H7 (cell line): ENCODE measurements at places on chromosomes 5 and 9.

DNA sequence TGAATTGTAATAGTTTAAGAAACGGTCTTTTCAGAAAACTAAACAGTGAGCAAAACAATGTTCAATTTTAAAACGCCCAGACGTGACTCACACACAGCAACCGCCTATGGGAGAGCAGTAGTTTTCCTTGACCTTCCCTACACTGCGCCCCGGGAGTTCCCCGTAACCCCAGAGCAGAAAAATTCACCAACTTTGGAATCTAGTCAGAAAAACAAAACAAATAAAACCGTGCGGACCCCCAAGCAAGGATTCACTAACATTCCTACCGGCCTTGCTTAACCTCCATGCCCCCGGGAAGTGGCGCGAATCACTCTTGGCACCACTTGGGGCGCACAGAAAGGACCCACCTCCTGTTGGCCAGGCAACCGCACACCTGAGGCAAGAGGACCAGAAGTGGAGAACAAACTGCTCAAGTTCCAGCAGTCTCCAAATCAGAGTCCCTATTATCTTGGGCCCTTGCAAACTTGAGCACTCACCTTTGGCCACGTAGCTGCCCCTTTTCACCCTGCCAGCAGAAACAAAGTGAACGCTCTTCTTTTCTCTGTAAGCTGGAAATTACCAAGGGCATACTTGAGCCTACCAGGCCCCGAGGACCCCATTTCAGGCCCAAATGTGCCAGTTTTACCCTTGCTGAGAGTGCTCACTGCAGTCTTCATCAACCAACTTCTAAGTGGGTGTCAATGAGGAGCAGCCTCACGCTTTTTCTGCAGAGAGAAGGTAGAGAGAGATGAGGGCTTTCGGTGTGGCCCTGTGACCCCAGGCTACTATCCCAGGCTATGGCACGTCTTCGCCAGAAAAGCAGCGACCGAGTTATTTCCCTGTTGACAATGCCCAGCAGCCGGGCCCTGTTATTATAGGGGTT, 189.7 kb downstream of the MEF2C start:
- peak; percentile 69 for DNase-seq

DNA sequence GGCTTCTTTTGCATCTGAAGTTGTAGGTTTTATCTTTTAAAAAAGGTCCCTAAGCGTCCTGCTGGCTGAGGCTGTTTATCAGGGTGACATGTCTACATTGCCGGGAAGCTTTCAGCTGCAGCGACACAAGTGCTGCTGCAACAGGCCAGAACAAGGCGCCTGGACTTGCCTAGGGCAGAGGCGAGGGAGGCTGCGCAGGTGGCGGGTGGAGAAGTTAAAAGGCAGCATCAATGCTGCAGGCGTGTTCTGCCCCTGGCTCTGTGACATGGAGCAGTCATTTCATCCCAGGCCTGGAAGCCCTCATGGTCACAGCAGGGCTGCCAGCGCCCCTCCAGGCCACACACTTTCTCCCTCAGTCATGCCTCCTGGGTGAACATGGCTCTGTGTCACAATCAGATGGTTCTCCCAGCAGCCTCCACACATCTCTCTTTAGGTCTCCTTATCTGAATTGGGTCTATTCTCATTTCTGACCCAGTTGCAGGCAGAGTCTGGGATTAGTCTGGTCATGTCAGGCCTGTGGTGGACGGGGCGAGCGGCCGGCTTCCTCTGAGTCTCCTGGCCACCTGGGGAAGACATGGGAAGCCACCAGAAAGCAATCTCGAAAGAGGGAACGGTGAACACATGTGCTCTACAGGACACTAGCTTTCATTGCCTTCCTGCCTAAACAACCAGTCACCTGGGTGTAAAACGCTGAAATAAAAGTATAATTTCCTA, 41.3 kb downstream of the IRX2 start:
- DNase-seq, result no peak

GRCh38 chr9:93826905-93827544, 128.1 kb downstream of the BARX1 start:
- peak; percentile 78 for DNase-seq

DNA sequence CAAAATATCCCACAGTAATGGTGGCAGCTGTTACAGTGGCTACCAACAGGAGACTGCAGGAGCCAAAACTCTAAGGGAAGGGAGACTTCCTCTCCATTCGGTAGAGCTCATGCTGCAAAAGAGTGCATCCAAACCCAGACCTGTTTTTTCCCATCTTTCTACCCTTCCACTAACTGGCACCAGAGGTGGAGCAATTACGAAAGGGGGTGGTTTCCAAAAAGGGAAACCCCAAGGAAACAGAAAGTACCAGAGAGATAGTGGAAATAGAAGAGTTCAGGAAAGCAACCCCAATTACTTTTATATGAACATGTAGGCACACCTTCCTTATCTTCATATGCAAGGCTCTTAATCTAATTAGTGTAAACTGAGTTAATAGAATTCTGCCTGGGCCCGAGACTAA, 7.3 kb upstream of the WDR41 start:
- no peak for DNase-seq

- peak; percentile 87 for DNase-seq
These were observed 53.0 kb downstream of the NUP214 start for GRCh38 chr9:131178382-131178781.

GRCh38 chr5:95283761-95284571, 928 bp downstream of the MCTP1 start:
- peak; percentile 78 for DNase-seq

GRCh38 chr5:54257366-54258118, 52.8 kb downstream of the ARL15 start:
- no peak for DNase-seq

DNA sequence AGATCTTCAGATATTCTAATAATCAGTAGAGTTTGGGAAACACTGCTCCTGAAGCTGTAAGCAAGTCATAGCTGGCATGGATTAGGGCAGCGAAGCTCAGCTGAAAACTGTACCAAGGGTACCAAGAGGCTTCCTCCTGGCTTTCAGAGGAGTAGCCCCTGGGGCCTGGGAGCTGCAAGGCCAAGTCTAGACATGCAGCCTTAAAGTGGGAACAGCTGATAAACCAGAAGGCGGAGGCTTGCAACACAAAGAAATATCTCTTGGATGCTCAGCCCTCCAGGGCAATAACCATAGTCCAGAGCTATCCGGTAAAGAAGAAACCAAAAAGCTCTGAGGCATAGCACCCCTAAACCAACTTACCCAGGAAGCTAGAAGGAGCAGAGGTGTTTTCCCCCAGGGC, 51.5 kb downstream of the MRPS30 start:
- DNase-seq, result no peak

- no peak for DNase-seq
These were observed 1.2 kb upstream of the CKS2 start for GRCh38 chr9:89309608-89310474.

DNA sequence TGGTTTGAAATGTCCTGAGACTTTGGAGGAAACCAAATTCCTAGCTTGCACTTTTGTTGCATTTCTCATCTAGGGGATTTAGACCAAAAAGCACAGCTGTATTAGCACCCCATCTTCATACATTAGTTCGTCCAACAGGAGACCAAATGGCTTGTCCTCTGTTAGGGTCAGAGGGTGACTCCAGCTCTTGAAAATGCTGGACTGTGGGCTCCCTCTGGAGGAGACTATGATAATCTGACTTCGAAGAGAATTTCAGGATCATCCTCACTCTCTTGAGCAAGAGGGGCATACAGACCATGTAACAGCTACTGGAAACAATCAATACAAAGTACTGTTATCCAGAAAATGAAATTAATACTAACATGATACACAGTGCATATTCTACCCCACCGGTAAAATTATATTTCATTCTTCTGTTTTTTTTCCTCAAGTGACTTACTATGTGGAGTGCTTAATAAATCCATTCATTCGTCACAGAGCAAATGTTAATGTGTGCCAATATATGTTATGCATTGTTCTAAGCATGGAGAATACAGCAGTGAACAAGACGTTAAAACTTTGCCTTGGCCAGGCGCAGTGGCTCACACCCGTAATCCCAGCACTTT, 63.7 kb upstream of the PPP2CA start:
- peak; percentile 74 for DNase-seq

DNA sequence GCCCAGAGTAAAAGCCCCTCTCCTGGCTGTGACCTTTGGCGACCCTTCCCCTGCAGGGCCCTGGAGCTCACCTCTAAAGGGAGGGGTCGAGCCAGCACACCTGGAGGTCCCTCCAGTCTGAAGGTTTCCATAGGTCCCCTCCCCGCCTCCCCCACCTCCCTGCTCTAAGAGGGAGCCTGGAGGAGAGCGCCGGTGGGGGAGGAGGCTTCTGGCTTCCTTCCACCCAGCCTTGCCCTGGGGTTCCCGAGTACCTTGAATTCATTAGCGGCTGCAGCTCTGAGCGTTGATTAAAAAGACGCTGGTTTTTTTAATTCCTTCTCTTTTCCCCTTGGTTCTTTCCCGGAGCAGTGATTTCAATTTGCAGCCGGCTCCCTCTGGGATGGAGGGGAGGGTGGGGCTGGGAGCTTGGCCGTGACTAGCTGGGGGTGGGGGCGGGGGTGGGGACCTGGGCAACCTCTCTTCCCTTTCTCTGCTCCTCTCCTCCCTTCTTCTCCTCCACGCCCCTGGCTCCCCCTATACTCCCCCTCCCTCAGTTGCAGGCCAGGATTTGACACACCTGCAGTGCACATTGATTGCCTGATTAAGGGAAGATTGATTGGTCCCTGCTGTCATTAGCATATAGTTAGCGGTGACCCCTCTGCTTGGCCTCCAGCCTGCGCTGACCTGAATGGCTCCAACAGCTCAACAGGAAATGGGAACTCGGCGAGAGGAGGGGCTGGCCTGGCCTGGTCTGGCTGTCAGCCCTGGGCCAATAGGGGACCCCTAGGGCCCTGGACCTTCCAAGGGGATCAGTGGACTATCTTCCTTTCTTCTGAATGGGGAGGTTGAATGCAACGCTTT, 67.5 kb upstream of the RAPGEF1 start:
- DNase-seq, result peak; percentile 93

DNA sequence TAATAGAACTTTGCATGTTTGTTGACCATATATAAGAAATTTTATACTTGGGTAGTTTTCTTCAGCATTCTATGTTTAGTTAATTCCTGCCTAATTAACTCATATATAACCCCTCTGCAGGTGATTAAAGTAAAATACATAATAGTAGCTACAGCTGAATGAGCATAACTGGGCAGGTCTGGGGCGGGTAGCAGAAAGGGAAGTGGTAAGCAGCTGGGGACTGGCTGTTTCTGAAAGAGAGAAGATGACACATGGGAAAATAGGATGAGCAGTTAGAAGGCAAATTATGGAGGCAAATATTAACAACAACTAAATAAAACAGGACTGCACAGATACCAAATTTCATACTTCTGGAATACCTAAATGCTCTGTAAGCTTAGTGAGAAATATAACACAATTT, 128.1 kb downstream of the CPLANE1 start:
- DNase-seq, result no peak

DNA sequence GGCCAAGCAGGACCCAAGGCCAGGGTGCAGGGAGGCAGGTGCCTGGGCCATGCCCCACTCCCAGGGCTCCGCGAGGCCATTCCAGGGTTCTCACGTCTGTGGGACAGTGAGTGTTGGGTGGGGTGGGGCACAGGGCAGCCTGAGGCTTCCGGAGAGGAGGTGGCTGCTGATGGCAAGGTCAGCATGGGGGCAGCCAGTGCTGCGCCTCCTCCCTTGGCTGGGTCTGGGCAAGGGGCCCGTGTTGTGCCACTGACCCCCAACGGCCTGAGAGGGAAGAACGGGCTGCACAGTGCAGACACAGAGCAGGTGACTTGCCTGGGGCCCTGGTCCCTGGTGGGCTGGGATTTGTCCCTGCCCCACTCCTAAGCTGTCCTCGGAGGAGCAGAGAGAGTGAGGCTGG, 82.1 kb downstream of the RXRA start:
- DNase-seq, result peak; percentile 74

DNA sequence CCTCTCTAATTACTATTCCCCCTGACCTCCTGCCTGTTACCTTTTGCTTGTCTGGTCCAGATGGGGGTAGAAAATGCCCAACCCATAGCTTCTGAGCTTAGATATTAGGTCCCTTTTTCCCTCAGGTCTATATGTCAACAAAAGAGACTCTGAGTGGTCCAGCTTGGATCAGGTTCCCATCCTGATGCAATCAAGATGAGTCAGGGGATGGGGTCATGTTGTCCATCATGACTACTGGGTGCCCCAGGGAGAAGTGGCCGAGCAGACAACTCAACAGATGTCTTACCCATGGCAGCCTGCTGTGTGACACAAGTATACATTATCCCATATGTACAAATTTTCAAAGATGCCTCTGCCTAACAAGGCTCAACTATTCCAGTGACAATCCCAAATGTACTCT, 9.1 kb upstream of the ANKH start:
- no peak for DNase-seq

DNA sequence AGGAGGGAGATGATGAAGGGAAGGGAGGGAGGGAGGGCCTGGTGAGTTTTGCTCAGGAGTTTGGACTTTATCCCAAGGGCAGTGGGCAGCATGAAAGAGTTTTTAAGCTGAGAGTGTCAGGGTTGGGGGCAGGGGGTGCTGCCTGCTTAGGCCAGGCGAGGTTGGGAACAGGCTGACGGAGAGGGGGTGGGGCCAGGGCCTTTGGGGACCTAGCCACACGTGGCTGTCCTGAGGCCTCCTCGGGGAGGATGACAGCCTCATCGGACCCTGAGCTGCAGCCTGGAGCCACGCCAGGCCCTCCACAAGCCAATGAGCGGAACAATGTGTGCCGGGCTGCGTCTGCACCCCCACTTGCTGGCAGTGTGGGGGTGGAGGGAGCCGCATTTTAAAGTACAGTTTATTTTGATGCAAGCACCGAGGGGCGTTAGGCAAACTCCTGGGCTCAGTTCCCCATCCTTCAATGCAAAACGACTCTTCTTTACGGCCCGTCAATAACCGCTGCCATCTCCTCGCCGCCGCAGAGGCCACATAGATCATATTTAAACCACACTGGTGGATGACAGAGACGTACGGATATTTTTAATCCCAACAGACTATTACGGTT, 5.3 kb upstream of the RXRA start:
- peak; percentile 69 for DNase-seq

DNA sequence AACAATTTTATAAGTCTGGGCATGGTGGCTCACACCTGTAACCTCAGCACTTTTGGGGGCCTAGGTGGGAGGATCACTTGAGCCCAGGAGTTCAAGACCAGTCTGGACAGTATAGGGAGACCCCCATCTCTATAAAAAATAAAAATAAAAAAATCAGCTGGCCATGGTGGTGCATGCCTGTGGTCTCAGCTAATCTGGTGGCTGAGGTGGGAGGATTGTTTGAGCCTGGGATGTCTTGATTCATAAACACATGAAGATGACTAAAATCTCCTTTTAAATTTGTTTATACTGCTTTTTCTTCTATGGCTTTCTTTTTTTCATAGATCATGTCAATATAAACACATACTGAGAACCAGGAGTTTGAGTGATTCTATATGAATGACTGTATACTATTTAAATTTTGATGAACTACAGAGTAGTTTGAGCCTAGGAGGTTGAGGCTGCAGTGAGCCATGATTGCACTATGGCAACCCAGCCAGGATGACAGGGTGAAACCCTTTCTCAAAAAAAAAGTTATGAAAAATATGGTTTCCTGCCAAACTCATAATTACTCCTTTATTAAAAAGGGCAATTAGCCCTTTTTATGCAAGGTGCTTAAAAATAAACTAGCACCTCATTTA, 14.2 kb downstream of the RIC1 start:
- no peak for DNase-seq
